NCI-H1105 treated with DMSO at 0.1 percent for 48 hours (cell line): ENCODE measurements at places on chromosomes 6 and 20.

GRCh38 chr20:24468401-24469115, 871 bp upstream of the SYNDIG1 start:
- DNase-seq, result no peak

DNA sequence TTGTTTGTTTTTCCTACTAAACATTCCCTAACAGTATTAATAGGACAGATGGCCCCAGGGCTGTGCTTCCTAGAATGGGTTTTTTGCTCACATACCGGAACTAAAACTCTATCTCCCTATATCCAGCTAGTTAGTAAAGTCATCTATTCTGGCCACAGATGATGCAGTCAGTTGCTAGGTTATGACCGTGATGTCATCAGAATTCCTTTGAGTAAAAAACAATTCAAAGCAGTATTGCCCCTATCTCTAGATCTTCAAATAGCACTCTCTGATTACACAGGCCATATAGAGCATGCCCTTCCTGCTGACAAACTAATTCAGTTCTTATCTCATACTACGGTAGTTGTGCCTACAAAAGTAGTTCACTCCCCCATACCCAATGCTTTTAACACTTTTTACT, 17.9 kb upstream of the ZNF451 start:
- DNase-seq, result no peak

DNA sequence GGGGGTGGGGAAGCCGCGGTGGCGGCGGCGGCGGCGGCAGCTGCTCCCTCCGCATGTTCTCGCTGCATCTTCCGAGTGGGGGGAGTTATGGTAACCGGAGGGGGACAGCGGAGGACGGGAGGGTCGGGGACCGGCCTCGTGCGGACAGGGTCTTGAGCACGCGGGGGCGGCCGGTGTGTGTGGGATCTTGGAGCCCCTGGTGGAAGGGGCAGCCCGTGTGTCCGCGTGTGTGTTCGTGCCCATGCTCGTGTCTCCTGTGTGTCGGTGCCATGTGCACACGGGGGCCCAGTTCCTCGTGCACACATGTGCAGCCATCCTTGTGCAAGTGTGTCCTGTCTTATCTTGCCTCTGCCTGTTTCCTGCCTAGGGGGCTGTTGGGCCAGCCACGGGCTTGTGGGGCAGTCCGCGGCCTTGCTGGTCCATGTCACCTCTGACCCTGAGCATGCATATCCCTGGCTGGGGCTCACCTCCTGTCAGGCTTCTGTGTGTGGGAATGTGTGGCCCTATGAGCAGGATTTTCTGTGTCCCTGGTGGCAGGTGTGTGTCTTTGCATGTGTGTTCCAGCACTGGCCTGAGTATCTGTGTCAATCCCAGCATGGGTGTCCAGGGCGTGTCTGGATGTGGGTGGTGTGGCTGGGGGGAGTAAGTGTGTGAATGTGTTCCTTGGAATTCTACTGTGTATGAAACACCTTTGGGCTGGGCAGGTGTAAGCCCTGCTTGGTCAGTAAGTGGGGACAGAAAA, 8.5 kb downstream of the SYNGAP1 start:
- peak; percentile 7 for DNase-seq

GRCh38 chr6:166206510-166207283, 39.0 kb upstream of the TBXT start:
- DNase-seq, result no peak

- DNase-seq, result no peak
Measured at GRCh38 chr20:32140603-32141002, 31.1 kb downstream of the TM9SF4 start.

- DNase-seq, result no peak
Measured at GRCh38 chr6:143166247-143166695, 105.6 kb downstream of the AIG1 start.

- DNase-seq, result peak; percentile 70
Measured at GRCh38 chr6:71254323-71254722, 34.3 kb upstream of the OGFRL1 start.

DNA sequence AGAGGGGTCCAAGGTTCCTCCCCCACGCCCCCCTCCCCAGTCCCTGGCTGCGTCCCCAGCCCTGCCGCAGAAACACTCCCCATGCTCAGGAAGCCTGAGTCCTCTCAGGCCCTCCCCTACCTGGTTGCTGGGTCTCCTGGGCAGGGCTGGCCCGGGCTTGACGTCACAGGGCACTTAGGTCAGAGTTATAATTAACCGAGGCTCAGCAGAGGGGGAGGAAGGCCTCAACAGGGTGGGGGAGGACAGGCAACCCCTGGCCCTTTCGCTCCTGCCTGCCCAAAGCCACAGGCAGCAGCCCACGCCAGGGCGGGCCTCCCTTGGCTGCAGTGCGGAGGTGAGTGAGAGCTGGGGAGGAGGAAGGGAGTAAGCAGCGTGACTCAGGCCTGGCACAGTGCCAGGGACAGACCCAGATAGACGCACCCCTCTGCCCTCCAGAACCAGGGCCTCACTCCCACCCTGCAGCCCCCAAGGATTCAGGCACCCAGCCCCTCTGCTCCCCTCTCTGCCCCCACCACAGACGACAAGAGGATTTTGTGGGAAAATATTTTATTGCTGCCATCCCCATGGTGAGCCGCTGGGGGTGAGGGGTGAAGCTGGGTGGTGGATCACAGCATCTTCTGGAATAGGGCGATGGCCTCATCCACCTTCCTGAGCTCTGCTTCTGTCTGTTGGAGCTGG, at the start of gene VWA7:
TSS of gene VWA7 (minus strand) at position 340 of the 678 bp plus-strand sequence. CDS start 549 bp downstream, outside the sequence.
- peak; percentile 72 for DNase-seq

DNA sequence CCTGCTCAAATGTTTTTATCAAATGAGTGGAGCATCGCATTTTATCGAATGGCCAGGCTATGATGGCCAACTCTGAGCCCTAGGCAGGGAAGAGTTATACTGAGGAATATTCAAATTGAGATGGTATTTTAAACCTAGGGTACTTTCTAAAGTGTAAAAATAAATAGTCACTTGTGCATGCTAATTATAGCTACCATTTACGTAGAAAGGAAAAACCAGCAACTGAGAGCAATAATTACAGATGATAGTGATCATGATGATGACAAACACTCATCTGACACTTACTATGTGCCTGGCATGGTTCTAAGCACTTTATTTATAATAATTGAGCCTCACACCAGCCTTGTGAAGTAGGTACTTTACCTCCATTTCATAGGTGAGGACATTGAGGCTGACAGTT, 455.7 kb downstream of the CD83 start:
- DNase-seq, result peak; percentile 26

DNA sequence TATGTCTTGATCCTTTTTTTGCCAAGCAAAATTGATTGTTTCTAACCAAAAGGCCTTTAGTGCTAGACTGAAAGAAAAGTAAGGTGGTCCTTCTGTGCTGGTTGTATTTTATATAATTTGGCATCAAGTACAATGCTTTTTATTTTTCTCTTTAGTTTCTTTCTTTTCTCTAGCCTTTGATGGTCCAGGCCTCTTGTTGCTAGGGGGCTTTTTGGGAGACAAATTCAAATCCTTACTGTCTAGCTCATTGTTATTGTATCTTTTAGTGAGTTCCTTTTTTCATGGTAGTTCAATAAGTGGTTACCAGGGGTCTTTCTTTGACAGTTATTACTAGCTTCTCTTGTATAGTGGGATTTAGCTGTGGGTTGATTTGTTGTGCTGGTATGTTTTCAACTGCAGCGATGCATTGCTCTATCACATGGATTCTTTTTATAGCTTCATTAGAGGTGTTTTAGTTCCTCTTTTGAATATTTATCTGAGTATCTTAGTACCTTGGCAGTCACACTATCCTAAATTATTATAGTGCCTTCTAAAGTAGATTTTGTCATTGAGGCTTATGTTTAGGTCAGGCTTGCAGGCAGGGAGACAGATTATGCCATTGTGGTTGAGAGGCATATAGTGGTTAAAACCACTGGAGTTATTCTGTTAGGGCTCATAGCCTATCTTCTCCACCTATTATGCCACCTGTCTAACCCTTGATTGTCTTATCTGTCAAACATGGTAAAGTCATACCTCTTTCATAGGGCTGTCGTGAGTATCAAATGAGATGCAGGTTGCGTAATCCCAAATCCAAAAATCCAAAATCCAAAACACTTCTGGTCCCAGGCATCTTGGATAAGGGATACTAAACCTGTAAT, 49.5 kb downstream of the KCNS1 start:
- no peak for DNase-seq

DNA sequence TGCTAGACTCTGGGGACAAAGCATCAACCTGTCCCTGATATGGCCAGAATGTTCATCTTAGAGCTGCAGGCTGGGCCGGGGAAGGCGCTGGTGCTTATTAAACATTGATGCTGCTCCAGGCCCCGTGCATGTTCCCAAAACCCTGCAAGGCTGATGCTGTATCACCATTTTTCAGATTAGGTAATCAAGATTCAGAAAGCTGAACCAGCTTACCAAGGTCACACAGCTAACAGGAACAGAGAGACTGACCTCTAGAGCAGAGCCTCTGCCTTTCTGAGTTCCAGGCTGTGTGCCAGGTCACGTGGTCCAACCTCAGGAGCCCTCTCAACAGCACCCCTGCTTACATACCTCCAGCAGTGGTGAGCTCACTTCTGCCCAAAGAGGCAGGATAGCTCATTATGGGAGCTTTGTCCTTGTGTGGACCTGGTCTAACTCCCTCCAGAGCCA, 16.1 kb upstream of the VSTM2L start:
- DNase-seq, result no peak

- DNase-seq, result no peak
Measured at GRCh38 chr20:53550280-53551187, 43.1 kb downstream of the ZNF217 start.

DNA sequence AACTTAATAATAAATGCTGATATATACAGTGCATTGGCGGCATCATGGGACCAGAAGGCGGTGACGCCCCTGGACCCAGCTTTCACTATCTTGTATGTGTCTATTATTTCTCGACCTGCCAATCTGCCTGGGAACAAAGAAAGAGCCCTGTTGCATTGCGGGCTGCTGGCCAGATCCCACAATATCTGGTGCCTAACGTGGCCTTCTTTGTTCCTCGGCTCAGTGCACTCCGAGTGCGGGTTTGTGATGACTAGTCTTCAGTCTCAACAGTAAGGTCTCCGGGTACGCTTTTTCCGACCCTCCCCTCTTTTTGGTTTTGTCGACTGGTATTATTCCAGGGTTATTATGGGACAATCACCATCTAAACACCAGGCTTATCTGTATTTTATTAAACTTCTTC, 291.5 kb downstream of the TBC1D32 start:
- no peak for DNase-seq

- peak; percentile 43 for DNase-seq
Measured at GRCh38 chr6:151451417-151451949, 443 bp downstream of the RMND1 start.

DNA sequence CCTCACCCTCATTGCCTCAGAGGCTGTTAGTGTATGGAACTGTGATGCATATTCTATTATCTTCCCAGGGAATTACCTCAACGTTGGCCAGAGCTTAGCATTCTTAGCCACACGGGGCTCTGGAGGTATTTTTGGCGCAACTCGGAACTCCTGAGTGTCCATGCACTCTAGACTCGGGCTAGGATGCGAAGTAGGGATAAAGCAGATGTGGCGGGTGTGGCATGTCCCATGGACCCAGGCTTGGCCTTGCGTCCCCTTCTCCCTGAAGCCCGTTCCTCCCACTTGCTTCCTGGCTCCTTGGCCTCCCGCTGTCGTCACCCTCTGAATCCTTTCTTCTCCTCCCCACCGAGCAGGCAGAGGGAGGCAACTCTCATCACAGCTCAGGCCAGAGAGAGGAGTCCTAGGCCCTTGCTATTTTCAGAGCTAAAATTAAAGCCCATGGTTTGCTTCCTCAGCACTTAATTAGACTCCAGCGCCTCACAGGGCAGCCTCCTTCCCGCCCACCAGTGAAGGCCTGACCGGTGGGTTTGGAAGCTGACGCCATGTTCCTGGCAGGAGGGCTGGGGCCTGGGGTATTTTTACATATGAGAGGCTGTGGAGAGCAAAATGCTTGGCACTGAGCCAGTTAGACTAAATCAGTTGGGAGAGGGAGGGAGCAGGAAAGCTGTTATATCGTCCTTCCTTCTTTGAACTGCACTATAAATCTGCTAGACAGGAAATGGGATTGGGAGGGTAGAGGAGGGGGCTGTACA, 138.7 kb downstream of the FOXO3 start:
- peak; percentile 53 for DNase-seq

DNA sequence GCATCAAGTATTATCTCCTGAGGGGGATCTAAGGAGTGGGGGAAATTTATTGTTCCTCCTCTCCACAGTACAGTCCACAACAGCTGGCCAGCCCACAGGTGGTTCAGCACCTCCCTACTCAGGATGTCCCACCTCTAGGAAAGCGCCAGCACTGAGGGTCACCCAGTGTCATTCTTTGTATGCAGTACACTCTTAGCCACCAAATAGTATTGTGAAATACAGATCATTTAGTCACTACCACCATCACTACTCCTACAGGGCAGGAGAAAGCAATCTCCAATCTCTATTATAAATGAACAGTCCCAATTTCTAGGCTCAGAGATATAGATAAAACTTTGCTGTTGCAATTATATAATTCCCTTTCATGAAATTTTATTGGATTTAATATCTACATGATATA, 6.3 kb upstream of the ZNF76 start:
- no peak for DNase-seq

- no peak for DNase-seq
Measured at GRCh38 chr6:26336355-26337198, 28.4 kb upstream of the BTN3A2 start.

DNA sequence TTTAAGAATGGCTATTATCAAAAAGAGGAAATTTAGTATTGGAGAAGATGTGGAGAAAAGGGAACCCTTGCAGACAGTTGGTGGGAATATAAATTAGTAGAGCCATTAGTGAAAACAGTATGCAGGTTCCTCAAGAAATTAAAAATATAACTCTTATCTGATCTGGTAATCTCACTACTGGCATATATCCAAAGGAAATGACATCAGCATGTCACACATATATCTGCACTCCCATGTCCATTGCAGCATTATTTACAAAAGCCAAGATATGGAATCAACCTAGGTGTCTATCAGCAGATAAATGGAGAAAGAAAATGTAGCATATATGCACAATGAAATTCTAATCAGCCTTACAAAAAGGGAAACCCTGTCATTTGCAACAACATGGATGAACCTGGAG, 2.6 kb downstream of the SIRPG start:
- no peak for DNase-seq

- DNase-seq, result no peak
Measured at GRCh38 chr20:23623666-23624323, 14.0 kb downstream of the CST3 start.

- DNase-seq, result no peak
Measured at GRCh38 chr20:5821627-5822215, 71.5 kb downstream of the SHLD1 start.

GRCh38 chr20:14445902-14446301, 108.5 kb upstream of the FLRT3 start:
- DNase-seq, result no peak
